Right atrium auricular region (tissue), 2 donors: ENCODE measurements at places on chromosomes 12 and 14. TPM values are rescaled to one million over a fixed set of nuclear protein-coding genes. Genes with fewer than 3 reads are reported as not detected.
A peak's percentile ranks its signal among the peaks of the same experiment; 100 is the strongest.

- H3K4me3 ChIP-seq = no peak overlapping the region
- H3K27me3 ChIP-seq = no peaks in the 10 kb centered on the region
- no peak for DNase-seq
- H3K4me1 ChIP-seq = no peaks in the 10 kb centered on the region
- H3K36me3 ChIP-seq = no peaks in the 10 kb centered on the region
These were observed 64.6 kb downstream of the KIF21A start for GRCh38 chr12:39378341-39378740.

DNA sequence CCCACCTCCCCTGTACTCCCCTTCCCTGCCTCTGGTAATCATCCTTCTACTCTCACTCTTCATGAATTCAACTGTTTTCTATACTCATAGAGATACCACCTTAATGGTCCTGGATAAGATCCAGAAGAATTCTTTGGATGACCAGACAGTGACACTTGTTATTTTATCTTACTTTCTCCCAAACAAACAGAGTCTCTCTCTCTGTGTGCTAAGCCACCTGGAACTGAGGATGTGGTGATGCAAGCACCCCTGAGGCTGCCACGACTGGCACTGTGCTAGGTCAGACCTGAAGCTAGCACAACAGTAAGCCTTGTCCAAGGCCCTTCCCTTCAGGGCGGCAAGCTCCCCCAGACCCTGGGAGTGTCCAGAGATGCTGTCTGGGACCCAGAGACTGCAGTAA, 250.2 kb downstream of the C12orf50 start:
- H3K27ac ChIP-seq = no peak overlapping the region
- H3K4me1 ChIP-seq = no peaks in the 10 kb centered on the region
- DNase-seq = no peak
- H3K4me3 ChIP-seq = no peak overlapping the region
- no peaks in the 10 kb centered on the region for H3K27me3 ChIP-seq

- no peak for DNase-seq
- no peaks in the 10 kb centered on the region for H3K27me3 ChIP-seq
- no peak overlapping the region for H3K27ac ChIP-seq
- no peak overlapping the region for H3K4me3 ChIP-seq
These were observed 184.2 kb downstream of the BCAT1 start for GRCh38 chr12:24764712-24765111.

DNA sequence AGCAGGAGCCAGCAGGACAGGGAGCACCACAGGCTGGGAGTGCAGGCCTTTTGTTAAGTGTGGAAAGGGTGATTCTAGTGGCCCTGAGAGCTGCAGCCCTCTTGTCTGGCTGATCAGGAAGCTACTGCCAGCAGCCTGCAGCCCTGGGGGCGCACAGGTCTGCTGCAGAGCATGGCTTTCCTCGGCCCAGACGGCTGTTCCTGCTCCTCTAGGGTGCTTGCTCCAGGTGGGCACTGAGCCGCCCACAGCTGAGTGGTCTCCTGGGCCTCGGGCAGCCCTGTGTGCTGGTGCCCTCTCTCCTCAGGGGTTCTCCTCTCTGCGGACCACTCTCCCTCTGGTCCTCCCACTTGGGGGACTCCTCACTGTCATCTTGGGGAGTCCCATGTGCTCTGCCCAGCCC, 18.9 kb downstream of the CCDC88C start:
- no peak overlapping the region for H3K4me3 ChIP-seq
- H3K4me1 ChIP-seq = no peaks in the 10 kb centered on the region
- H3K27ac ChIP-seq = no peak overlapping the region
- no peaks in the 10 kb centered on the region for H3K36me3 ChIP-seq
- no peaks in the 10 kb centered on the region for H3K27me3 ChIP-seq

DNA sequence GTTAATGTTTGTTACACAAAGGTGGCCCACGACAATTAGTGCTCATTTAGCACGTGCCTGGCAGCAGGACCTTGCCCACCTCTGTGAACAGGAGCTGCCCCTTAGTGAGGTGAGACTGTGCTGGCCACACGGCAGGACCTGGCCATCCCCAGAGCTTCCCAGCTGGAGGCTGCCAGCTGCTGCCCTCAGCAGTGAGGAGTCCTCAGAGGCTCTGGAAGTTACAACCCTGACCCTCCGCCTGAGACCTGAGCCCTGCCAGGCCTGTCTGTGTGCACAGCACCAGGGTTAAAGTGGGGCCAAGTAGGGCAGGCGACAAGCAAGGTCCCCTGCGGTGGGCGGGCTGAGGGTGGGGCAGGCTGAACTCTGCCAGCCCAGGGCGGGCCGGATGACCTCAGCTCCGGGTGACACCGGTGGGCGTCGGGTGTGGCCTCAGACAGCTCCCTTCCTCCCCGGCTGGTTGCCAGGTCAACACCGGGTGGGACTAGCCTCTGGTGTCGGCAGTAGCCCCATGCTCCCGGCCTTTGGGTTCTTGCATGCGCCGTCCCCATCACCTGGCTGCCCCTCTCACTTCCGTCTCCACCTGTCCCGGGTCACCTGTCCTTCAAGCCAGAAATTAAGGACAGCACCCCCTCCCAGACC, 9.2 kb upstream of the LBHD2 start:
- peak overlapping the region; percentile 52 for H3K4me3 ChIP-seq
- H3K36me3 ChIP-seq = no peaks in the 10 kb centered on the region
- peak; percentile 85 for DNase-seq
- no peaks in the 10 kb centered on the region for H3K27me3 ChIP-seq
- H3K4me1 ChIP-seq = no peaks in the 10 kb centered on the region

NPAS3 gene
- total RNA-seq = 0.67 TPM

GPRC5A gene
- 14.3 TPM for total RNA-seq

GDF3 gene
- not detected for total RNA-seq

VIPAS39 gene
- total RNA-seq = 13.0 TPM
